ENCODE measurements at places on chromosomes 12 and 14.

DNA sequence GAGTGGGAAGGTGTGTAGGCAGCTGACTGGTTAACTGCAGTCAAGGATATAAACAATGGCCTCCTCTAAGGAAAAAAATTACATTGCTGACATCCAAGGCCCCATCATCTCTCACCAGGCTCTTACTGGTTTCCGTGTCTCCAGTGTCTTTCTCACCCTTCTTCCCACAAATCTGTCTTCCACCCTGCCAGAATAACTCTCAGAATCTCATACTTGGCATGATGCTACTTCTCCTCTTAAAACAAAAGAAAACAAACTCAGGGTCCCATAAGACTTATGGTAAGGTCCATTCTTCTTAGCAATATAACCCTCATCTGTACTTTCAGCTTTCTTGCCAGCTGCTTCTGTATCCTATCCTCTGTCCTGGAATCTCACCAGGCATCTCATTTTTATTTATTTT, 68.9 kb downstream of the SUSD6 start:
- no peak for DNase-seq

DNA sequence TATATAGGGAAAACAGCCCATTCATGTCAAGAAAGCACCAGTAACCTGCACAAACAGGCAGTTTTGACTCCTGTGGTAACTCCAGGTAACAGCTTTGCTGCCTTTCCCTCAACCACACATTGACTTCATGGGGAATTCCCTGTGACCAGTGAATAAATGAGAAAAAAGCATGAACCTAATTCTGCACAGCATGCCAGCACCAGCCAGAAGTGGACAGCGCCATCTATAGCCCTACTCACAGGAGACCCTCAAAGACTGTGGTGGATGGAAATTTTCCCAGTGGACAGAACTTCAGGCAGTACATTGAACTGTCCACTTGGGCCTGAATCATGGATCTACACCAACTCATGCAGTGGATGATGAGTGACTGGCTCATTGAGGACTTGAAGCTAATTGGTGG, 152.1 kb downstream of the SLC8A3 start:
- no peak for DNase-seq

GRCh38 chr12:80648881-80649280, 58.6 kb upstream of the MYF6 start:
- DNase-seq: no peak

DNA sequence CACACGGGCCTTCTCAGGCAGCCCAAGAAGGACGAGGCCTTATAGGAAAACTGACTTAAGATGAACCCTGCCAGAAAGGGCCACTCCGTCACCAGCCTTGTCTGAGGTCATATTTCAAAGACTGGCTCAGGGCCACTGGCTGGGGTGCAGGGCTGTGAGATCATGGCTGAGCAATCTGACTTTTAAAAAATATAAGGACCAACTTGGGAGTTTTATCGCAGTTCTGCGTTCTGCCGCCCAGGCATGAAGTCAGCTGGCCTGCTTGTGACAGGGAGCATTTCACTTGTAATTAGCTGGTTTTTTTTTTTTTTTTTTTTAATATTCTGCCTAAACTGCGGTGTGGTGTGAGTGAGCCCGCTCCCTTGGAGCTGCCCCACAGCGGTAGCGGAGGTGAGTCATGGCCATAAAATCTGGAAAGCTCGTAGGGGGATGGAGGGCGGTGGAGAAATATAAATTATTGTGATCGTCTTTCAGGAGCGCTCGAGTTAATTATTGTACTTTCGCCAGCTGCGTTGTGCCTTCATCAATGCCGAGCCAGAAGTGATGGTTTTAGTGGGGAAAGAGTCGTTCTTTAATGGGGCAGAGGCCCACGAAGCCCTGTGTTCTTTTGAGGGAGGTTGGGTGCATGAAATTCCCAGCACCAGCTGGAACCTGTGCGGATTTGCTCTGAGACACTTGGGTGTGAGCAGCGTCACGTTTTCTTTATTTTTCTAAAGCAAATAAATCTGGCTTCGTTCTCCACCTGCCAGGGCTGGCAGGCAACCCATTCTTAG, 231.9 kb downstream of the C12orf75 start:
- DNase-seq: no peak

DNA sequence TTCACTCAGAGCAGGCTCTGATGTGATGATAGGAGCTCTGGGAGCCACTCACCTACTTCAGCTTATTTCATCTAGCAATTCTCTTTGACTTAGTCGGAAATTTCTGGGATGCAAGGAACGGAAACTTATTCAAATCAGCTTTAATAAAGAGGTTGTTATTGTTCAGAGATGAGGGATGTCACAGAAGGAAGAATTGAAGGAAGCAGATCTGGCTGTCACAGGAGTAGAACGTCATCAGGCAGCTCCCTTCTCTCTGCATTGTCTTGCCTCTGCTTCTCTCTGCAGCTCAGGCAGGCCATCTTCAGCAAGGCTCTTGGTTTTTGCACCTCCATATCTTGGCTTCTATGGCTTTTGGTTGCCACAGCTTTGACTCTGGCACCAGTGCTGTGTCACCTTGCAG, 7.6 kb upstream of the TMEM30B start:
- no peak for DNase-seq

- DNase-seq: no peak
These were observed 250.4 kb downstream of the ALX1 start for GRCh38 chr12:85530456-85530855.

DNA sequence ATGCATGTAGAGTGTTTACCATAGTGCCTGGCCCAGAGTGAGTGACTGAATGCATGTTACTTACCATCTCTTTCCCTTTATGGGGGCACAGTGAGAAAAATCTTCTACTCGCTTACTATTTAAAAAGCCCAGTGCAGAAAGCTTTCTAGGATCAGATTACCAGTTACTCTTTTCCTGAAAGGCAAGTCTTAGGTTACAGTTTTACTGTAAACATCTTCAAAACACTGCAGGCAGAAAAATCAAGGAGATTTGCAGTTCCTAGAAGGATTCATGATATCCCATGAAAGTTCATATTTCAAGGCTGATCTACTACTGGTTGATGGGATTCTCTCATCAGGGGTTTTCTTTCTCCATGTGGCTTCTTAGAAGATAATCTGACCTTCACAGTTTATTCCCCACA, 29.3 kb upstream of the DAAM1 start:
- no peak for DNase-seq

DNA sequence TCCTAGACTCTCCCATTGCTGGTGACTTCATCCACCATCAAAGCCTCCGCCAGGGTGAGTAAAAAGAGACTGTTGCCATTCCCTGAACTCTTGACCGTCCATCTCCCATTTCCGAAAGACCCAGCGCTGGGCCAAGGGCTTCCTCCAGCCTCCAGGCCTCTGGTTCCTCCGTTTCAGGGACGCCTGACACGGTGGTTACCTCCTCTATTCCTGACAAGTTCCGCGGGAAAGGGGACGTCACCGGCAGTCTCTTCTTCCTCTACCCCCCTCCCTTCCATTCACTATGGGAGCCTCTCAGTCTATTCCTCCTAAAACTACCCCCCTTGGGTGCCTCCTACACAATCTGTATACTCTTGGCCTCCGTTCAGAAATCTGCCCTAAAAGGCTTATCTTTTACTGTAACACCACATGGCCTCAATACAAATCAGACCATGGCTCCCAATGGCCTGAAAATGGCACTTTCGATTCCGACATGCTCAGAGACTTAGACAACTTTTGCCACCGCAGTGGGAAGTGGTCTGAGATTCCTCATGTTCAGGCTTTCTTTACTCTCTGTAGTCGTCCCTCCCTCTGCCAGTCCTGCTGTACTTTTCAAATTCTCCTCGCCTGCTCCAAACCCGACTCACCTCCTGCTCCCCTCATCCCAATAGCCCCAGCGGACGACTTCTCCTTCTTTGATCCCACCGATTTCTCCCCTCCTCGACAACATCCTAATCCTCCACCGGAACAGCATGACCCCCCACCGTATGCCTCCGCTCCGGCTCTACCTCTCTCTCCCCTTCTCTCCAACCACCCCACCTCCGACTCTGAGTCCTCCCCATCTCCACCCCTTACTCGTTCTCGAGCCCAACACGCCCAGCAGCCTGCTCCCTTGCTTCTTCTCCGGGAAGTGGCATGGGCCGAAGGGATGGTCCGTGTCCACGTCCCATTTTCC, 70.4 kb downstream of the MOK start:
- DNase-seq: no peak

GRCh38 chr12:122395319-122395718, 27.1 kb downstream of the CLIP1 start:
- DNase-seq: no peak

DNA sequence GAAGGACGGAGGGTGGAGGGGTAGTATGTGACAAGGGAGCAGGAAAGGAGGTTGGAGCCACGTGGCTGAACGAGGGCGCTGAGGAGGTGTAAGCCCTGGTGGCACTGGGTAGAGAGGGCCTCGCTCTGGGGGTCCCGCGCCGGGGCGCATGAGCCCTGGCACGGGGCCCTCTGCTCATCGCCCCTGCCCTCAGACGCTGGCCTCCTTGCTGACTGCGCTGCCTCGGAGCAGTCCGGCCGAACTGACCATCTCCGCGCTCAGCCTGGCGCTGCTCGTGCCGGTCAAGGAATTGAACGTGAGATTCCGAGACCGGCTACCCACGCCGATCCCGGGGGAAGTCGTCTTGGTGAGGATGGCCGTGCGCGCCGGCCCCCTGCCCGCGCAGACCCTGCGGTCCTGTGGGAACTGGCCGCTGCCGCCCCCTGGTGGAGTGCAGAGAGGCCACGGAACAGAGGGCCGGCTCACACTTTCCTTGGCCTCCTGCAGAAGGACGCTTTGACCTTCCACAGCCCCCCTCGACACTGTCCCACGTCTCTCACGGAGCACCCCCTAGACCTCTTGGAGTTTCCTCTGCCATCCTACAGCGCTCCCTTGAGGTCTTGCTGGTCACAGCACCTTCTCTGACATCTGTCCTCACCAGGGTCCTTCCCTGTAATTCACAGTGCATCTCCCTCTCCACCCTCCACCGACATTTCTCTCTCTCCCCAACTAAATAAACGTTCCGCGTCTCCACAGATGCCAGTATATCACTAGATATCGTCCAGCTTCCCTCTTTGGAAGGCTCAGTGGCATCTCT, 10.5 kb downstream of the ARHGEF25 start:
- peak; percentile 66 for DNase-seq

GRCh38 chr14:57574617-57575288, 81.1 kb upstream of the CCDC198 start:
- DNase-seq: no peak

DNA sequence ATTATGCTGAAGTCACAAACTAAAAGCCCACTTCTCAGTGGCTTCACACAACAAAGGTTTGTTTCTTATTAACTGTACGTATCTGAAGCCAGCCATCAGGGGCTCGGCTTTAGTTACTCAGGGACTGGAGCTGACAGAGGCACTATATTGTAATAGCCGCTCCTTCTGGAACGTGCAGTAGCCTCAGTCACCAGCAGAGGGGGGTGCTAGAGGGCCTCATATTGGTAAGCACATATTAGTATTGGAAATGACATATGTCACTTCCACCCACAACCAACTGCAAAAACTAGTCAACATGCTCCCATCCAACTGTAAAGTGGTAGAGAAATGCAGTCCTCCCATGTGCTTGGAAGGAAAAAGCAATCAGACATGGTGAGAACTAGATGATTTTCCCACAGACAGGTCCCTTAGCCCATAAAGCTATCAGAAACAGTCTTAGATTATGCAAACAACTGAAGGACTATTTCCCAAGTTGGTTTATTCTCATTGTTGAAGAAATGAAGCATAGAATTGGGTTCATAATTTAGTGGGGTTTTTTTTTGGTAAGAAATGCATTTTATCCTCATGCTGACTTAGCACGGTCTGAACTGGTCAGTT, 183.6 kb upstream of the G2E3 start:
- DNase-seq: peak; percentile 57

GRCh38 chr12:12331896-12332295, 18.1 kb downstream of the MANSC1 start:
- no peak for DNase-seq

DNA sequence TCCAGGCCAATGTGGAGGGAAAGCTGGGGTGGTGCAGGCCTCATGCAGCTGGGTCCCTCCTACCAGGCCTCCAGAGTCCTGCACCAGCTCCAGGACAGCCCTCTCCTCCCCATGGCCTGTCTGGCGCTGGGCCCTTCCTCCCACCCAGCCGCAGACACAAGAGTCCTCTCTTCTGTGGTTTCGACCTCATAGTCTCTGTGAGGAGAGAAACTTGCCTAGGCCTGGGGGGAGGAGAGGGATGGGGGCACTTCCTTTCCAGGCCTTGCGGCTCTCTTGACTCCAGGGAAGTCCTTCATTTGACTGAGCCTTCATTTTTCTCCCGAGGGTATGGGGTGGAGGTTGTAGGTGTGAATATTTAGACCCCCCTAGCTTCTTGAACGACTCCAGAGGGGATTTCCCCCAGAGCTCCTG, 2.3 kb downstream of the MMP14 start:
- DNase-seq: no peak

DNA sequence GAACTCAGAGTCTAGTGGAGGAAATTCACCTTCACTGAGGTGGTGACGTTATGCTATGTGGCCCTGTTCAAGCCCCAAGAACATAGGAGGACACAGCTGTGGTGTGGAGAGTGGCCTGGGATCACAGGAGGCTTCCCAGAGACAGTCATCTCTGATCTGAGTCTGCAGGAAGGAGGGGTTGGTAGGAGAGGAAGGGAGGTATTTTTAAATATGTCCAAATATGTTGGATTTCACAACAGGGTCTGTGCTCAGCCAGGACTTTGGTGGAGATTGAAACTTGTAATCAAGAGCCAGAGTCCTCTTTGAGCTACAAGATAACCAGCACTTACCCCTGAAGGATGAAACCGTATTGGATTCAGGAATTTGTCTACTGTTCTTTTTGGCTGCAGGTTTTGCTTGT, 26.4 kb upstream of the MED13L start:
- no peak for DNase-seq

- no peak for DNase-seq
These were observed 32.7 kb downstream of the GPHB5 start for GRCh38 chr14:63286071-63286470.

DNA sequence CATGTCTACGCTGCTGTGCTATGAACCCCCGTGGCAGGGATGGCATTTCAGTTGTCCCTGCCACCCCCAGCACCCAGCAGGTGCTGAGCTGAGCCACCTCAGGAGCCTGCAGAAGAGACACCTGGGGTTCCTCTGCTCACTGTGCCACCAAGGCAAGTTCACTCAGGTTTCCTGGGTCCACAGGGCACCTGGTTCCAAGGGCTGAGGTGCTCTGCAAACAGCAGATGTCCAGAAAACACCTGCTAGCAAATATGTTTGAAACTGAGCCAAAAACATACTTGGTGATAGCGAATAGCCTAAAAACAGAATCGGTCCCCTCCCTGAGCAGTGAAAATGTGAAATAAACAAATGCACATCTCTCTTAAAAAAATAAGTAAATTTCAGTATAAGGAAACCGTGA, 35.6 kb upstream of the GPR68 start:
- no peak for DNase-seq

DNA sequence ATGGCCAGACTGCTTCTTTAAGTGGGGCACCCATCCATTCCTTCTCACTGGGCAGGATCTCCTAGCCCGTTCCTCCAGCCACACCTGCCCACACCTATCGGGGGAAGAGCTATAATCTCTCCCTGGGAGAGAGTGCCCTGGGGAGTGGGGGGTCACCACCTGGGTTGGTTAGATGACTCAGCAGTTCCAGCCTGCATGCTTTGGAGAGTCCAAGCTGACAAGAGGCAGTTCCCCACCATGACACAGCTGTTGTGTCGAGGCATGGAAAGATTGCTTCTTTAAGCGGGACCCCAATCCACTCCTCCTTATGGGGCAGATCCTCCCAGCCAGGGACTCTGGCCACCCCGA, 52.6 kb upstream of the PPFIA2 start:
- no peak for DNase-seq
